ENCODE measurements at places on chromosomes 13 and 19.

- no peak for DNase-seq
These were observed 151.5 kb upstream of the RXFP2 start for GRCh38 chr13:31587698-31588266.

- no peak for DNase-seq
These were observed 217.4 kb downstream of the DLEU7 start for GRCh38 chr13:50626101-50626547.

GRCh38 chr13:65063753-65064152, 2166.4 kb downstream of the PCDH9 start:
- DNase-seq = no peak

GRCh38 chr13:75271846-75272245, 210.1 kb downstream of the TBC1D4 start:
- no peak for DNase-seq

DNA sequence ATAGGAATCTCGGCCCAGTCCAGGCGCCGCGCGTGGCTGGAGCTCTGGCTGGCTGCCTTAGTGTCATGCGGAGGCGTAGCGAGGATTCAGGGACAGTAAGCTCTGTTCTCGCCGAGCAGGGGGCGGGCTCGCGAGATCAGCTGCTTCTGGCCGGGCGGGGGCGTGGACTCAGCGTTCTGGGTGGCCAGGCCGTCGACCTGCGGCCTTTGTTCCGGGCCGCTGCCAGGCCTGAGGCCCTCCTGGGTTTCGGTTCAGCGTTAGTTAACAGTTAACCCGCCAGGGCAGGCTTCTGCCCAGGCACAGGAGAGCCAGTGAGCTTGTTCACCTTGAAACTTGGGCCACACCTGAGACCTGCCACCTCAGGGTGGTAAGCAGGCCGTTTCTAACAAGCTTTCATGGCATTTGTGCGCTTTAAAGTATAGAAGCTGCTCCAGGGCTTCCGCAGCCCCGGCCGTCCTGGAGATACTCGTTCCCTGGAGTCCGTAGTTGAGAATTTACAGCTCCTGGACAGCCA, 332.2 kb upstream of the SGCG start:
- DNase-seq = no peak

DNA sequence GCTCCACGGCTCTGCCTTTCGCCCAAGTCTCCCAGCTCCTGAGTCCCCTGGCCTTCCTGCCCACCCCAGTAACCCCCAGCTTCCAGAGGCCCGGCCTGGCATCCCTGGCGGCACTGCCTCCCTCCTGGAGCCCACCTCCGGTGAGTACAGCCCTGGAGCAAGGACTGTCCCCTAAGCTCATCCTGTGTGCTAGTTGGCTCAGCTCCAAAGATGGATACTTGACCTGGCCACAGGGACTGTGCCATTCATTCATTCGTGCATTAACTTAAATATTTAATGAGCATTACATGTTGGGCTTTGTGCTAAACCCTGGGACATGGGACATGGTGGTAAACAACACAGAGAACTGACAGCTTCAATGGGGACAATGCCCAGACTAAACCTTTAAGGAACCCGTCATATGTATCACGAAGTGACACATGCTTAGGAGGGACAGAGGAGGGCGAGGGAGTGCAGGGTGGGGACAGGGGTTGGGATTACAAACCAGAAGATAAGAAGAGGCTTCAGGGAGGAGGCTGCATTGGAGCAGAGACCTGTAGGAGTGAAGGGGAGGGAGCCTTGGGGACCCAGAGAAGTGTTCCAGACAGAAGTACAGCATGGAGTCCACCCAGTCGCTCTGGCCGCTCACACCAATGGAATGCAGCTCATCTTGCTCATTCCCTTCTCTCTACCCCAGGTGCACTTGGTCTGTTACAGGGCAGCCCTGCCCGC, 6.9 kb upstream of the OVOL3 start:
- DNase-seq = no peak

GRCh38 chr19:11821474-11822109, 7.5 kb downstream of the ZNF440 start:
- no peak for DNase-seq

DNA sequence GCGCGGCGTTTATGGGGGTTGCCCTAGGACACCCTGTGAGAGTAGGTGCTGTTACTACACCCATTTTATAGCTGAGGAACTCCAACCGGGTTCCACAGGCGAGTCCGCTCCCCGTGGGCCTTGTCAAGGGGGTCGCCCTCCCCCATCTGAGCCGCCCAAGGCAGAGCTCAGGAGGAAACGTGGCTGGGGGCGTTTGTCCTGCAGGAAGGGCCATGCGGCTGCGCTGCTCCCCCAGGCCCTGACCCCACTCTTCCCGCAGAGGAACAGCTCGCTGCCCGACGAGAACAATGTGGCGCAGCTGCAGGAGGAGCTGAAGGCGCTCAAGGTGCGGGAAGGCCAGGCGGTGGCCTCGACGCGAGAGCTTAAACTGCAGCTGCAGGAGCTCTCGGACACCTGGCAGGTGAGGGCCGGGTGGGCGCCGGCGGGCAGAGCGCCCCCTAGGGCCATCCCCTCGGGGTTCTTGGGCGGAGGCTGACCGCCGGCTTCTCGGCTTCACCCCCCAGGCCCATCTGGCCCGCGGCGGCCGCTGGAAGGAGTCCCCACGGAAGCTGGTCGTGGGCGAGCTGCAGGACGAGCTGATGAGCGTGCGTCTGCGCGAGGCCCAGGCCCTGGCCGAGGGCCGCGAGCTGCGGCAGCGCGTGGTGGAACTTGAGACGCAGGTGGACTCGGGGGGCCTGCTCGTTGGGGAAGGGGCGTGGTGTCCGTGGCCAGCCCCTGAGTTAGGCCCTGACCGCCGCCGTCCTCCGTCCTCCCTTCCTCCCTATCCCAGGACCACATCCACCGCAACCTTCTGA, 12.4 kb downstream of the PRR36 start:
- no peak for DNase-seq

GRCh38 chr19:49058562-49058961, 1.0 kb upstream of the CGB7 start:
- no peak for DNase-seq

- no peak for DNase-seq
These were observed 71.6 kb downstream of the TM9SF2 start for GRCh38 chr13:99572921-99573320.

DNA sequence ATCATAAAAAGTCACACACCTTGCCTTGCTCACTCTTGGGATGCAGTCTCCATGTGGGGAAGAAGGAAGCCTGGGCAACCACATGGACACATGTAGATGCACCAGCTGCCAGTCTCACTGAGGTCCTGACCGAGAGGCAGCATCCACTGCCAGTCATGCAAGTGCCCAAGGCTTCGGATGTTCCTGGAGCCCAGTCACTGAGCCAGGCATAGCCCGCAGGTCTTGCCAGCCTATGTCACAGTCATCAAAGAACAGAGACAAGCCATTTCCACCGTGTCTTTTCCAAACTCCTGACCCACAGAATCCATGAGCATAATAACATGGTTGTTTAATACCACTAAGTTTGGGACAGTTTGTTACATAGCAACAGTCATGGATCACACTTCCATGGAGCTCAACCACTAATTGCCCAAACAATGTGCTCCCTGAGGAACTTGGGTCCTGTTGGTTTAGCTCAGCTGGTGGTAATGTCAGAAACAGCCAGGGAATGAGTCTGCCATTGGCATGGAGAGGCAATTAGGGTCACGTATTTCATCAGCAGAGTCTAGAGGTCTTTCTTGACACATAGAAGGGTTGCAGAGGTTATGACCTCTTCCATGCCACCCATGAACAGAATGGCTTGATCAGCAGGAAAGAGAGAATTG, 21.5 kb downstream of the STARD13 start:
- no peak for DNase-seq

- no peak for DNase-seq
These were observed 364.6 kb upstream of the ZNF507 start for GRCh38 chr19:31980796-31981195.
